ENCODE measurements at places on chromosomes 3 and 15.

GRCh38 chr3:183331498-183331897, 78.4 kb downstream of the B3GNT5 start:
- no peaks in the 10 kb centered on the region for H3K4me1 ChIP-seq
- no peak overlapping the region for H3K4me3 ChIP-seq
- no peaks in the 10 kb centered on the region for H3K36me3 ChIP-seq
- no peak for DNase-seq

DNA sequence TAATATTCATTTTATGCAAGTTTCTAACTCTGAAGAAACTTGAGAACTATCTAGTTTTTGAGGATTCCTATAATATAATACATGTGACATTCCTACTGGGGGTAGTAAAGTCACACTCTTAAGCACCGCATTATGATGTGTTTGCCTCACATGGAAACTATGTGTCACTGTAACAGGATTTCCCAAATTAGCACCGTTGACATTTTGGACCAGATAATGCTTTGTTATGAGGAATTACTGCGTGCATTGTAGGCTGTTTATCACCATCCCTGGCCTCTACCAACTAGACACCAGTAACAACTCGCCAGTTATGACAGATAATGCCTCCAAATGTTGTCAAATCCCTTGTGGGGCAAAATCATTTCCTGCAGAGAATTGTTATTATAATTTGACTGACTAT, 267.8 kb downstream of the RAP2B start:
- H3K27ac ChIP-seq, result no peak overlapping the region
- DNase-seq, result no peak
- peak overlapping the region; percentile 10 for H3K4me3 ChIP-seq
- no peaks in the 10 kb centered on the region for H3K36me3 ChIP-seq
- H3K27me3 ChIP-seq, result no peaks in the 10 kb centered on the region
- no peaks in the 10 kb centered on the region for H3K4me1 ChIP-seq

DNA sequence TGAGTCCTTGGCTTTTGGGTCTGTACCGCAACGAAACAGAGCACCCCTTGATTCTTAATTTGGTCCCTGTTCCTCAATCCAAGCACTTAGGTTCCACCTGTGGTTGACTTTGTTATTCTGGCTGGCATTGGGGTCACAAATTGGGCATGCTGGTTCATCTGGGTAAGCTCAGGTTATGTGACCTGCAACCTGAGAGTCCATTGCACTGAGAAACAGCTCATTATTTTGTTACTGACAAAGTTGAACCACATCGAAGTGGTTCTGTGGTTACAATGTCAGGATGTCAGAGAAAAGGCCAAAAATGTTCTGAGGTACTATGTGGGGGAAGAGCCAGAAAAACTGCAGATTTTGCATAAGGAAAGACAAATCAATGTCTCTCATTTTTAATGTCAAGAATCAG, 74.2 kb downstream of the ZNF621 start:
- H3K4me1 ChIP-seq, result no peaks in the 10 kb centered on the region
- no peaks in the 10 kb centered on the region for H3K27me3 ChIP-seq
- no peak overlapping the region for H3K27ac ChIP-seq
- DNase-seq, result no peak

DNA sequence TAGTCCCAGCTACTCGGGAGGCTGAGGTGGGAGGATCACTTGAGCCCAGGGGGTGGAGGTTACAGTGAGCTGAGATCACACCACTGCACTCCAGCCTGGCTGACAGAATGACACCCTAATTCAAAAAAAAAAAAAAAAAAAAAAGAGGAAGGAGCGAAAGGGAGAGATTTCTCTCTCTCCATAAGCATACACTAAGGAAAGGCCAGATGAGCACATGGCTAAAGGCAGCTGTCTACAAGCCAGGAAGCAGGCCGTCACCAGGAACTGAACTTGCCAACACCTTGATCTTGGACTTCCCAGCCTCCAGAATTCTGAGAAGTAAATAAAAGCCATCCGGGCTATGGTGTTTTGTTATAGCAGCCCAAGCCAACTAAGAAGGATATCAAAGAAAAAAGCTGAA, 7.5 kb downstream of the SRGAP3 start:
- H3K4me1 ChIP-seq, result peaks cover 3% of the 10 kb centered on the region
- H3K4me3 ChIP-seq, result no peak overlapping the region
- no peaks in the 10 kb centered on the region for H3K36me3 ChIP-seq
- no peak overlapping the region for H3K27ac ChIP-seq
- no peak for DNase-seq

DNA sequence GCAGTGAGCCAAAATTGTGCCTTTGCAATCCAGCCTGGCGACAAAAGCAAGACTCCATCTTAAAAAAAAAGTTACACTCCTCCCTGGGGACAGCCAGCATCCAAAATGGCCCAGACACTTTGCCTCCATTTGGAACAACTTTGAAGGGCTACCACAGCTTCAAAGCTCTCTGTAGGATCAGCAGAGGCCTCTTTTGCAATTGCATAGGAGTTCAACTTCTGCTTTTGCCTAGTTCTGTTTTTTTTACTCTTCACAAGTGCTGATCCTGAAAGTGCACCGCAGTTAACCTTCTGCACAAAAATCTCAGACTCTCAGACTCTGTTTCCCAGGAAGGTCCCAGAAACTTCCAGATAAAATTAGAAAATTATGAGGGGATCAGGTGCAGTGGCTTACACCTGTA, 25.2 kb upstream of the SLC4A7 start:
- no peak for DNase-seq
- H3K36me3 ChIP-seq, result no peaks in the 10 kb centered on the region
- H3K4me3 ChIP-seq, result no peak overlapping the region
- no peak overlapping the region for H3K27ac ChIP-seq
- no peaks in the 10 kb centered on the region for H3K27me3 ChIP-seq
- H3K4me1 ChIP-seq, result no peaks in the 10 kb centered on the region

DNA sequence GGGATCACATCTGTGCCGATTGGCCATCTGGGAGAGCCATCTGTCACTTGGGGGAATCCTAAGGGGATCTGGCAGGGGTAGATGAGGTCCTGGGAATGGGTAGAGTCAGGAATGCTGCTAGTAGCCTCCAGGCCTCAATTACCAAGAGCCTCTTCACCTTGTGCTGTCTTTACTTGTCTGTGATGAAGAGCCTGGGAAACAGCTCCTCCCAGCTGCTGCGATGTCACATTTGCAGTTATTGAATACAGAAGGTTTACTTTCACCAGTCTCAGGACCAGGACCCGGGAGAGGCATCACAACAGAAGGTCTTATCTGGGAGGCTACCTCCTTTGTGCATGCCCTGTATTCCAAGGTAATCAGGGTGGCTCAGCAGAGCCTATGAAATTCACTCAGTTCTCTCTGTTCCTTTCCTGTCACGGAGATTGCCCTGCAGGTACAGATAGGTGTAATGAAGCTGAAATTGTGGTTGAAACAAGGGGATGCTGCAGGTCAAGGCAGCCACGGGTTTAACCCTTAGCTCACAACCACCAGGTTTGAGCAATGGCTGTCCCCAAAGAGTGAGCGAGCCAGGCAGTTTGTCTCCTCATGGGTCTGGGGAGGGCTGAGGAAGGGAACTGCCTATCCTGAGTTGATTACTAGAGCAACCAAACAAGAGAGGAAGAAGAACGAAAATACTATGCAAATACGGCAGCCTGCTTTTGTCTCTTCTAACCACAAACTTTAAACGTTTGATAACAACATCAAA, 298.9 kb upstream of the RORA start:
- H3K27ac ChIP-seq, result no peak overlapping the region
- H3K4me1 ChIP-seq, result no peaks in the 10 kb centered on the region
- H3K27me3 ChIP-seq, result no peaks in the 10 kb centered on the region

- no peak overlapping the region for H3K4me3 ChIP-seq
- H3K4me1 ChIP-seq, result no peaks in the 10 kb centered on the region
- H3K27me3 ChIP-seq, result no peaks in the 10 kb centered on the region
- DNase-seq, result no peak
- H3K36me3 ChIP-seq, result no peaks in the 10 kb centered on the region
- H3K27ac ChIP-seq, result no peak overlapping the region
Observed at GRCh38 chr15:74913041-74913440, 6.4 kb upstream of the FAM219B start.

DNA sequence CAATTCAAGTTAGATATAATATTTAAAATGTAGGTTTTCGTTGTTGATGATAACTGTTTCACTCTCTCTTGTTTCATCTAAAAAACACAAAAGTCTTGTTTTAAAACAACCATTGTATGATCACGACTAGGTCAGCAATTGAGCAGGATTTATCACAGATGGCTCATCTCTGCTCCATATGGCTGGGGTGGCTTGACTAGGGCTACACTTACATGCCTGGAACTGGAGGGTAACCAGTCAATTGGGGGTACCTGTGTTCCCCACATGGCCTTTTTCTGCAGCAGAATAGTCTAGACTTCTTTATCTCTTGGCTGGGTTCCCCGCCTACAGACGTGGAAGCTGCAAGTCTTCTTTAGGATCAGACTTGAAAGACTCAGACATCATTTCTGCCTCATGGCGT, 103.9 kb downstream of the ARPP21 start:
- H3K4me1 ChIP-seq, result no peaks in the 10 kb centered on the region
- no peaks in the 10 kb centered on the region for H3K27me3 ChIP-seq
- H3K36me3 ChIP-seq, result no peaks in the 10 kb centered on the region
- no peak overlapping the region for H3K4me3 ChIP-seq
- no peak overlapping the region for H3K27ac ChIP-seq
- DNase-seq, result no peak

- no peak for DNase-seq
- H3K27me3 ChIP-seq, result no peaks in the 10 kb centered on the region
- no peak overlapping the region for H3K4me3 ChIP-seq
- H3K36me3 ChIP-seq, result no peaks in the 10 kb centered on the region
- H3K27ac ChIP-seq, result no peak overlapping the region
Observed at GRCh38 chr3:191973820-191974219, 512.9 kb downstream of the PYDC2 start.

DNA sequence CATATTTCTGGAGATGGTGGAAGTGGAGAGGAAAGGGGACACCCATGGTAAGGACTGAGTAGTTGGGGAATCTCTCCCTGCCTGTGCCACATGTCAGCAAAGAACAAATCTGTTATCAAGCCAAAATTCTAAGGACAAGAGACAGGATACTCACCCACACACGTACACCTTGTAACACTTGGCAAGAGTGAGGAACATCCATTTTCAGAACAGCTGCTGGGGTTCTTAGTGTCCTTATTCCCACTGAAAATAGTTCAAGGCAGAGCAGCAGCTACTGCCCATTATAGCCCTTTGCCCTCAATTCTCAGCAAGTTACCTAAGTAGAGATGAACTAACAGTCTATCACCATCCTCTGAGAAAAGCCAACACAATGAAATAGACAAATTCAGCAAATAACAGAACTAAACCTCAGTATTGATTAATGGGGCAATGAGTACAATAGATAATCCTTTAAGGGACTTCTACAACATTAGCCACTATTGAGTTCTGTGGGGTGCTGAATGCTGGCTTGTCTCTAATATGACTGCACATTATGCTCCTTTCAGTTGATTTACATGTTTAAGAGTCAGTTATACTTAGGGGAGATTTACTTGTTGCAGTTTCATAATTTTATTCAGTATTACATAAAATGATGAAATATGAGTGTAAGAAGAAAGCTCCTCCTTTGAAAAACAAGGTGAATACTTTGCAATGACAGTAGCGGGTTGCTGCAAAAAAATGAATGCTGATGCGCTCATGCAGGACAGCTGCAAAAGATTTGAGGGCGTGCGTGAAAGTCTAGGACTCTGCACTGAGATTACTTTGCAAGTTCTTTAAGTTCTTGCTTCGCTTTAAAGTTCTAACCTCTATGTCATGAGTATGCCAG, 22.4 kb downstream of the SENP5 start:
- no peak overlapping the region for H3K27ac ChIP-seq
- no peak overlapping the region for H3K4me3 ChIP-seq
- no peaks in the 10 kb centered on the region for H3K4me1 ChIP-seq
- DNase-seq, result no peak
- no peaks in the 10 kb centered on the region for H3K27me3 ChIP-seq

DNA sequence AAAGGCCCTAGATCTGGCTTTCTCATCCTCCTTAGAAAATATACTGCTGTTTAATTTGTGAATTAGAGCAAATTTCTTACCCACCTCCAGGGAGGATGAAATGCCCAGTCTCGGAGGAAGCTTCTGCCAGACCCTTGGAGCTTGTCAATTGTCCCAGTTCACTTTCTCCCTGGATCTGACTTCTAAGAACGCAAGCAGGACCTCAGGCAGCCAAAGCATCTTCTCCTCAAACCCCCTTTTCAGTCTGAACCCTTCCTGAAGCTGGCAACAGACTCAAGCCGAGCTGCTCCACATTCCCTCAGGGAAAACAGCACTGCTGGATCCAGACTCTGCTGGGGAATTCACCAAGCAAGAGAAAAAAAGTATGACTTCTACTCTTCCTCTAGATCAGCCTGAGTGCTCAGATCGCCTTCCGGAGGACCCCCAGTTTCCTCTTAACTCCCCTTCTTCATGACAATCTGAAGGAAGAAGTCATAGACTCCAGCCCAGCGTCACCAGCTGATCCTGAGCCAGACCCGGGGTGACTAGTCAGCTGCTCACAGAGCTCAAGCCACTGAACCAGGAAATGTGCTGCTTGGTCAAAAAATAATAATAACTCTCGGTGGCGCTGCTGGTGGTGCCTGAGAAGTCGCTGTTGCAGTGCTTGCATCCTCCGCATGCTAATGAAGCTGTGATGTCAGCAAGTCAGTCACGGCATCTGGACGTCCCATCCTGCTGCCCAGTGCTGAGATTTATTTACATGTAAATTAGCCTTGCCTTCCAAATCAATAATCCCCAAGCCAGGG, at the start of gene PRICKLE2:
PRICKLE2 (minus strand) TSS at position 641 of the 785 bp plus-strand sequence. CDS start 26,539 bp downstream, outside the sequence.
- peak within 1 kb of the TSS; percentile 20 for H3K4me3 ChIP-seq
- peaks cover 15% of the 10 kb centered on the region for H3K4me1 ChIP-seq
- H3K36me3 ChIP-seq, result no peaks in the 10 kb centered on the region
- H3K27ac ChIP-seq, result peak within 1 kb of the TSS; percentile 83
- H3K27me3 ChIP-seq, result no peaks in the 10 kb centered on the region

DNA sequence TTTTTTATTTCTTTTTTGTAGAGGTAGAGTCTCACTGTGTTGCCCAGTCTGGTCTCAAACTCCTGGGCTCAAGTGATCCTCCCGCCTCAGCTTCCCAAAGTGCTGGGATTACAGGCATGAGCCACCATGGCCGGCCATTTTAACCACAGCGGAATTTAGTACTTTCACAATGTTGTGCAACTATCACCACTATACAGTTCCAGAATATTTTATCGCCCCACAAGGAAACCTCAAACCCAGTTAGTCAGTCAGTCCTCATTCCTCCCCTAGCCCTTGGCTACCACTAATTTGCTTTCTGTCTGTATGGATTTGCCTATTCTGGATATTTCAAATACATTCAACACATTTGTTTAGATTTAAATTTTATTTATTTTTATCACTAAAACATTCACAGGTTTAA, 15.5 kb upstream of the HOMER2 start:
- H3K27ac ChIP-seq, result no peak overlapping the region
- no peaks in the 10 kb centered on the region for H3K36me3 ChIP-seq
- no peaks in the 10 kb centered on the region for H3K27me3 ChIP-seq
- H3K4me3 ChIP-seq, result no peak overlapping the region
- DNase-seq, result no peak

DNA sequence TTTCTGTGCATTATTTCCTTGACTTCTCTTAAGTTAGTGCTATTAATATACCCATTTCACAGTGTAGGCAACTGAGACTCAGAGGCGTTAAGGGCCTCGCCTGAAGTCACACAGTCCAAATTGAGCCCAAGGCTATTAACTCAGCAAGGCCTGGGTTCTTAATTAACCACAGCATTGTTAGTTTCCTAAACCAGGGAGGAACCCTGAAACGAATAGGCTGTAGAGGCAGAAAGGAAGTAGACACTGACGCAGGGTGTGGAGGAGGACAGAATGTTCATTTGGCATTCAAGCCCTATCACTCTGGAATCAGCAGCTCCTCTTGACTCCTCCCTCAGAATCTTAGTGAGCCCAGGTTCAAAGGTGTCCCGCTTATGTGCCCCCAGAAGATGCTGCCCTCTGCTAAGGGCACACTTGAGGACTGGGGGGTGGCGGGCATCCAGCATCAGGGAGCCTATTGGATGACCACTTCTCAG, 13.9 kb downstream of the ARHGEF3 start:
- peaks cover 70% of the 10 kb centered on the region for H3K4me1 ChIP-seq
- H3K36me3 ChIP-seq, result no peaks in the 10 kb centered on the region
- no peaks in the 10 kb centered on the region for H3K27me3 ChIP-seq
- no peak overlapping the region for H3K4me3 ChIP-seq

Measured in testis (tissue), 5 donors.